ENCODE measurements at places on chromosomes 2 and 18. TPM values are rescaled to one million over a fixed set of nuclear protein-coding genes. Genes with fewer than 3 reads are reported as not detected.

Gene PARD3B
- total RNA-seq, result 0.52 TPM

Gene MAL
- total RNA-seq, result 0.27 TPM

Gene CDH7
- not detected for total RNA-seq

Gene PRKAG3
- not detected for total RNA-seq

Gene KCNIP3
- 2.3 TPM for total RNA-seq

Gene DNAJC5G
- total RNA-seq, result not detected

Gene UGT1A4
- total RNA-seq, result 0.07 TPM

Gene ACMSD
- not detected for total RNA-seq

Gene FBXO48
- 0.60 TPM for total RNA-seq

Gene ANKRD36B
- 5.3 TPM for total RNA-seq

Gene UBE2E3
- 73.1 TPM for total RNA-seq

Gene SULT1C4
- total RNA-seq, result not detected

Gene CAPN14
- total RNA-seq, result not detected

Gene FHL2
- 49.3 TPM for total RNA-seq

Gene UGT1A3
- not detected for total RNA-seq

Gene NFU1
- total RNA-seq, result 45.4 TPM

Gene LCLAT1
- 15.4 TPM for total RNA-seq

Gene NRP2
- 133 TPM for total RNA-seq

Gene RFTN2
- not detected for total RNA-seq

Gene EML6
- 1.2 TPM for total RNA-seq

Gene TTR
- not detected for total RNA-seq

Gene NEMP2
- 5.5 TPM for total RNA-seq

Gene CD226
- 0.15 TPM for total RNA-seq

Gene KRTCAP3
- 0.39 TPM for total RNA-seq

Gene PSTPIP2
- 0.25 TPM for total RNA-seq

Gene CCT4
- total RNA-seq, result 310 TPM

Gene CNDP1
- not detected for total RNA-seq

Gene LRRTM4
- total RNA-seq, result not detected

Gene GALNT14
- total RNA-seq, result 44.3 TPM

Gene TBR1
- total RNA-seq, result 0.01 TPM

Gene VIL1
- total RNA-seq, result 0.27 TPM

Gene IL36G
- not detected for total RNA-seq

Gene ASB18
- not detected for total RNA-seq

Gene TIMM21
- 59.6 TPM for total RNA-seq

Gene TMEM37
- total RNA-seq, result 1.8 TPM

Gene TACR1
- total RNA-seq, result 0.14 TPM

Gene CCBE1
- total RNA-seq, result 13.2 TPM

Gene PROM2
- not detected for total RNA-seq

Gene IER3IP1
- 19.3 TPM for total RNA-seq

Gene TUBB8B
- not detected for total RNA-seq

Gene DLX2
- total RNA-seq, result 0.63 TPM

Gene NT5C1B
- not detected for total RNA-seq

Gene RGPD3
- total RNA-seq, result 0.16 TPM

Gene CYP1B1
- 5.1 TPM for total RNA-seq

Gene PLEK
- not detected for total RNA-seq

Gene DCDC2C
- total RNA-seq, result 0.26 TPM

Gene ACKR3
- 7.7 TPM for total RNA-seq

Gene C2orf72
- total RNA-seq, result 7.8 TPM
